NCI-H446 (cell line): ENCODE measurements at places on chromosomes 6 and 20.

DNA sequence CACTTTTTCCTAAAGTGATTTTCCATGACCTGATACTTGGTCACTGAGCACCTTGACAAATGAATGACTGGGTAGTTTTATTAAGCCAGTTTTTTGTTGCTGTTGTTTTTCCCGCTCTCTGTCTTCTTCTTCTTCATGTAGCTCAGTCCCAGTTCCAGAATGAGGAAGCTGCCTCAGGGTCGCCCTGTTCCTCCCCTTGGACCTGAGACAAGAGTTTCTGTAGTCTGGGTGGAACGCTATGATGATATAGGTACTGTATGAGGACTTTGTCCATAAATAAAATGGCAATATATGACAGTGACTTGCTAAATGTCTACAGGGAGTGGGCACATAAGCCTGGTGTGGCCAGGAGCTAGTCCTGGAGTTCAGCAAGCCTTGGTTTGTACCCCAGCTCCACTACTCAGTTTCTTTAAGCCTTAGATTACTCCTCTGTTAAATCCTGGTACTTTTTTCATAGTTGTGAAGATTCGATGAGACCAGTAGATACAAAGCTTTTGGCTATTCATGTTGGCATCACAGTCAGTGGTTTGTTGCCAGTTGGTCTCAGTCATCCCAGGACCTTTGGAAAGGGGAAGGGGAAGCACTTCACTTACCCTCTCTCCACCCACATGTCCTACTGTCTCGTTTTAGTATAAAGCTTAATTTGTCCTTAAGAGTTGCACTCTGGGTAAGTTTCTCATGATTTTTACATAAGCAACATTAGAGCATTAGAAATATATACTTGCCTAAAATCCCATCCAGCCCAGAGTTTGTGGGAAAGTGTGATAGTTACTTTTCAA is 11.1 kb upstream of the ADIG start:
- no peak for DNase-seq

DNA sequence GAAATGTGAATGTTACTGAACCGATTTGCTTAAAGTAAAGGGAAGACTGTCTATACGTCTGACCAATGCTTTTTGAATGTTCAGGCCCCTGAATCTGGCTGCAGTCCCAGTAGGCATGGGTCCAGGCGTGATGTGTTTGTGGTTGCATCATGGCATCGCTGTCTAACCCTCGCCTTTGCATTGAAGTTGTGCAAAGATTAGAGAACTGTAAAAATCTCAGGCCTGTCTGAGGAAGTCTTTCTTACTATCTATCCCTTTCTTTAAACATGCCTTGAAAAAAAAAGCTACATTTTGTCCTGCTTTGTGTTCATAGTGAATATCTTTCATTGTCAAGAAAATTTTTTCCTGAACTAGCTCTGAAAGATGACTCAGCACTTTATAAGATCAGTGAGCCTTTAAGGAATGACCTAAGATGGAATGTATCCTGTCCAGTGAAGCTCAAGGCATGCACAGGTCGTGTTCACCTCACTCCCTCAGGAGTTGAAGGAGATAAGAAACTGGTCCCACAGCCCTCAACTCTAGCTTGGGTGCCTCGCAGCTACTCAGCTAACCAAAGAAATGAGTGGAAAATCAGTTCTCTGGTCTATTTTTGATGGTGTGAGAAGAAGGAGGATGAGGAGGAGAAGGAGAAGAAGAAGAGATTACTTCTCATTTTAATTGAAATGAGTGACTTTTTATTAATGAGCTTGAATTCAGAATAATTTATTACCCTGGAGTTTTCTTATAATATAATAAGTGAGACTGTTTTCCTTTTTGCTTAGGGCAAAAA is 48.6 kb downstream of the TPD52L1 start:
- DNase-seq = peak; percentile 55

GRCh38 chr6:95448208-95448607 is 129.1 kb upstream of the MANEA start:
- no peak for DNase-seq

DNA sequence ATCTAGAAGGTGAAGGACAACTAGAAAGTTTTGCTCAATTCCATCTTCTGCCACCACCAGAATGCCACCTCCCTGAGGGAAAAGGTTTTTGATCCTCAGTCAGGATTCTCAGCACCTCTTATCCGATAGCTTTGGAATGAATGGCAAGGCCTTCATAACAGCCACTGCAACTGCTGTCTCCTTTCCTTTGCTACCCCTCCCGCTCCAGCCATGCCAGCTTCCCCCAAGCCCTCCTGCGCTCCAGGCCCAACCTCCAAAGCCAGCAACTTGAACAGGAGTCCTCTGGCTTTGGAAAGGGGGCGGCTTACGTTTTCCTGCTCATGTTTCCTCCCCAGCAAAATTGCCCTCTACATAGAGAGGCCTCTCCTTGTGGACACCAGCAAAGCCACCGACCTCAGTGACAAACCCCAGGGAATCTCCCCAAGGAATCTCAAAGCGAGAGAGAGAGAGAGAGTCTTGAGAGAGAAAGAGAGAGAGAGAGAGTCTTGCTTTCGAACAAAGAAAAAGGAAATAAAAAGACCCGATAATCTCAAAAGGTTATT is 420 bp upstream of the BTN2A1 start:
- no peak for DNase-seq

- DNase-seq = no peak
Observed at GRCh38 chr6:37826993-37827392, 7.5 kb downstream of the ZFAND3 start.

DNA sequence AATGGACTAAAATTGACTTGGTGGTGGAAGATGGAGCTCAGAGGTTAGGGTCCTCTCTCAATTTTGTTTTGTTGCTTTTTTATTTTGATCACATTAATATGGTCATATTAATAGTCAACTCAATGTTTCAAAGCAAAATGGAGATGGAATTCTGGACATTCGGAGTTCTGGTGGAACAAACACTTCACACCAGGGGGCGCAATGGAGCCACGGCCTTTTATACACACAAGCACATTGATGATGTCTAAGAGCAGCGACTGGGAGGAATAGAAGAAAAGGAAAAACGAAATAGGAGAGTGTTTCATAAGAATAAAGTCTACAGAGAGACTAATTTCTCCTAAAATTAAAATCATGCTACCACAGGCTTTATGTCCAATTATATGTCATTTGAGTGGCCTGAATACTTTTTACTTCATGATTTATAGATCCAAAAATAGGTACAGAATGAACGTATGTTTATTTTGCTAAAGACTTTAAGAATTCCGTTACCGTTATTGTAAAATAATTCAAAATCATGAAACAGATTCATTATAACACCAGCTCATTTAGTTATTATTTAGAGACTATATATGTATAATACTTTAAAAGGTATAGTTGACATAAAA is 197.6 kb upstream of the SASH1 start:
- peak; percentile 44 for DNase-seq

GRCh38 chr6:1525364-1526038 is 84.2 kb upstream of the FOXC1 start:
- DNase-seq = no peak

DNA sequence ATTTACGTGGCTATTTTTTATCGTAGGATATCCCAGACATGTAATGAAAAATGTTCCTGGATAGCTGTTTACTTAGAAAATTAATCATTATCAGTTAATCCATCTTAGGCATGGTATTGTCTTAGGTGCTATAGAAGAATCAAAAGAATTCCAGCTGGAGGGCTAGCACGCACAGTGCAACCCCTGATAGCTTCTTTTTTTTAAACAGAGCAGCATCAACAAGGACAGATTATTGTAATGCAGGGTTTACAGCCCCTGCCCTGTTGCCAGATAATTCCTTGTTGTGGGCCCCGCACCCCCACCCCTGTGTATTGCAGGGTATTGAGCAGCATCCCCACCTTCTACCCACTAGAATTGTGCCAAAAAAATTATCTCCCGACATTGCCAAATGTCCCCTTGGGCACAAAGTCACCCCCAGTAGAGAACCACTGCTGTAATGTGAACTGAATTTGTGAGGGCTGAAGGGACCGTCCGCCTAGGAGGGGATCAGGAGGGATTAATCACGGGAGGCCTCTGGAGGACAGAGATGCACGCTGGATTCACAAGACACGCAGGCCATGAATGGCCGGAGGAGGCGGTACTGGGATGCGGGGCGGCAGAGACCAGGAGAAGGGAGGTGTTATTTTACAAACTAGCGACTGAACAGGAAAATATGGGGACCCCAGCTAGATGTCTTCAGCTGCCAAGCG is 174.6 kb downstream of the ZDHHC14 start:
- no peak for DNase-seq

GRCh38 chr6:138979365-138979764 is 8.7 kb downstream of the REPS1 start:
- DNase-seq = no peak

GRCh38 chr6:153170511-153170910 is 39.4 kb upstream of the RGS17 start:
- DNase-seq = no peak

GRCh38 chr6:136952714-136953260 is 30.7 kb downstream of the SLC35D3 start:
- DNase-seq = no peak

- DNase-seq = no peak
Observed at GRCh38 chr6:12543953-12544352, 172.6 kb upstream of the PHACTR1 start.

DNA sequence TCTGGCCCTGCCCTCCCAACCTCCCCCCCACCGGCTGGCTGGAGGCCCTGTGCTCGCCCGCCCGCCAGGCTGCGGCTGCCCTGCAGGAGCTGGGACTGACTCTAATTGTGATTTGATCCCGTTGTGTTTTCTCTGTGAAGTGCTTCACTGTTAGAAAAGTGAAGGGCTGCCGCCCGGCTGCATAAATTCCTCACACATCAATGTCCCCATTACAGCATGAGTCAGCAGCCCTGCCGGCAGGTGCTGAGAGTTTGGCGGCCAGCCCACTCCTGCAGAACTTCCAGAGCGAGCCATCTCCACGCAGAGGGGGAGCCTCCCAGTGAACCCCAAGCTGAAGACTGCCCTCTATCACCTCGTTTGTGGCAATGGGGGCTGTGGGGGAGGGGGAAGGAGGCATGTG is 137.9 kb downstream of the DLL1 start:
- peak; percentile 32 for DNase-seq

DNA sequence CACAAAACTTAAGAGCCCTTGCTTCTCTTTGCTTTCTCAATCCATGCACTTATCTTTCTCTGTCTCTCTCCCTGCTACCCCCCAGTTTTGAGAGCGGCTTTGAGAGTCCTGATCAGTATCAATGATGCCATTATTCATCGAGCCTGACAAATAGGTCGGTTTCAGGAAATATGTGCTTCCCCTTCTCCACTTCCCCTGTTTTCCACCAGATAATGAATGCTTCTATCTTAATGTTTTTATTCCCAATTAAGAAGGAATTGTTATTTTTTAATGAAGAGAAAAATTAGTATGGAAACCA is 117.7 kb downstream of the KIF13A start:
- no peak for DNase-seq

DNA sequence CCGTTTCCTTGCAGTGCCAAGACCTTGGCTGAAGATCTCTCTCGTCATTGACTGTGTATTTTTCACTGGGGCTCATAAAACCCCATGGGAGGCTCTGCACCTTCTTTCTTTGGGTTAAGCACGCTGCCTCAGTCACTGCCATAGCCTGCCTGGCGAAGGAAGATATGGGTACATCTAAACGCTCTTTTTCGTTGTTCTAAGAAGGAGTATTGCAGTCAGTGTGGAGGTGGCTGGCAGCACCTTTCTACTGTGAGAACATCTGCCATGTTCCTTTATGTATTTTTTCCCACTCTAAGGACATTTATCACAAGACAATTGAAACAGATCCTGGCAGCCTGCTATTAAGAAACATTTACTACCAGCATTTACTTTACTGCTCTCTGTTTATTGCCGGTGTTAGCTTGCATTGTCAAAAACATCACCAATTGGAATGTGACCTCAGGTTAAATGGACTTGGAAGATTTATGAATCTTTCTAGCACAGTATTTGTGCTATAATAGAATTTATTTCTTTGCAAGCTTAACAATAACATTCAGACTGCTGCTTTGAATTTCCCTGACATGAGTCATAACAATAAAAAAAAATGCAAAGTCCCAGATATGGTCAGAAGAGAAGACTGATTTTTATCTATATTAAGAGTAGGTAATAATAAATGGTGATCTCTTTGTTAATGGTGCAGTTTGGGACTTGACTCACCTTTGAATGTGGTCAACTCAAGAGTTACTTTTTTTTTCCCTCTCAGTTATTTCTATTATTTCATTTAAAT is 62.2 kb upstream of the CLDN20 start:
- no peak for DNase-seq

DNA sequence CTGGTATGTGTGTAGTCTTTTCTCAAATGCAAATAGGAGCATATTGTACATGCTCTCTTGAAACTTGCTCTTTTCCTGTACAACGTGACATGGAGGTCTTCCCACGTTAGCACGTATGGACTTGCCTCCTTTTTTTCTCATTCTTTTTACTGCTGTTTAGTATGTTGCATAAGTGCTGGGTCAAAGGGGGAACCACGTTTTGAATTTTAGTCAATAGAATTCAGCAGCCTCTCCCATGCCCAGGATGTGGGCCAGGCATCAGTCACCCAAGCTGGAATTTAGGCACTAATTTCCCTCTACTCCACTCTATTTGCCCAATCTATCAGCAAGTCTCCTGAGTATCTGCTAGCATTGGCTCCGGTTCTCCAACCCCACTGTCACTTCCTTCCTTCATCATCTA is 41.5 kb upstream of the RNF24 start:
- DNase-seq = no peak

DNA sequence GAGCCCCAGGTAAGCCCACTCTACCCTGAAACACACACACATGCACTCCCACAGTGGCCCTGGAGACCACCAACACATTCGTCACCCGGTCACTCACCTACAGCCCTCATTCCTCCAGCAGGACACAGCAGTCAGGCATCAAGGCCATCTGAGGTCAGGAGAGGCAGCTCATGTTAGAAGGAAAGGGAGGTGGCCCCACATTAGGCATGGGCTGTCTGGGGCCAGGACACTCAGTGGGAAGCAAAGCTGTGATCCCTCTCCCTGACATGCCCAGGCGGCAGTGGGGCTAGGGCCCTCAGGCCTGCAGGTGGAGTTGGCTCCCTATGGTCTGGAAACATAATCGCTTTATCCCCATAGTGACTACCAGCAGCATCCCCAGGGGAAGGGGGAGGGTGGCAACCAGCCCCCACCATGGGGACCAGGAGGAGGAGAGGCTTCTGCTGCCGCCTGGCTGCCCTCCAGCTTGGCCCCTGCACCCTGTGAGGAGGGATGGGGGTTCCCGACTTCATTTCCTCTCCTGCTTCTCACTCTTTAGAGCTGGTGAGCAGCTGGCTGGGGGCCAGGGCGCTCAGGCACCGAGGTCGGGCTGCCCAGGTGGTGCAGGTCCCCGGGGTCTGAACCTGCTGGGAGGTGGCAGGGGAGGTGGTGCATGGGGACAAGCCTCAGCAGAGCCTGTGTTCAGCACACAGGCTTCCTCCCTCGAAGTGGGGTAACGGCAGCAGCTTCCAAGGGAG is 76.6 kb upstream of the CST7 start:
- DNase-seq = no peak

DNA sequence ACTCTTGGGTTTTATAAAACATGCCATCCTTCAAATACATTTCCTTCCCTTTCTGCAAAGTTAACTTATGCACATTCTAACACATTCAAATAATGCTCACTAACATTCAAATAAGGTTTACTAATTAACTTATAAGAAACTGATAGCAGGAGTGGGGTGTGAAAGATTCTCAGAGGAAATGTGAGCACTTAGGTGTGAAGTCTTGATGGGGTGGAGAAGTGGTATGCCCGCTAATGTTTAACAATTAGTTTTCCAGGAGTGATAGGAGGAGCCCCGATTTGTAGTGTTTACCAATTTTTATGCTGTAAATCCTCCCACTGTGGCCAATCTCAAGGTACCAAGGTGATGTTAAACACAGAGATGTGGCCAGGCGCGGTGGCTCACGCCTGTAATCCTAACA is 18.3 kb upstream of the DSN1 start:
- DNase-seq = no peak
